ENCODE measurements at places on chromosomes 6 and 20. TPM values are rescaled to one million over a fixed set of nuclear protein-coding genes. Genes with fewer than 3 reads are reported as not detected.

- no peak for DNase-seq
Observed at GRCh38 chr6:105900125-105900937, 185.8 kb upstream of the PRDM1 start.

DNA sequence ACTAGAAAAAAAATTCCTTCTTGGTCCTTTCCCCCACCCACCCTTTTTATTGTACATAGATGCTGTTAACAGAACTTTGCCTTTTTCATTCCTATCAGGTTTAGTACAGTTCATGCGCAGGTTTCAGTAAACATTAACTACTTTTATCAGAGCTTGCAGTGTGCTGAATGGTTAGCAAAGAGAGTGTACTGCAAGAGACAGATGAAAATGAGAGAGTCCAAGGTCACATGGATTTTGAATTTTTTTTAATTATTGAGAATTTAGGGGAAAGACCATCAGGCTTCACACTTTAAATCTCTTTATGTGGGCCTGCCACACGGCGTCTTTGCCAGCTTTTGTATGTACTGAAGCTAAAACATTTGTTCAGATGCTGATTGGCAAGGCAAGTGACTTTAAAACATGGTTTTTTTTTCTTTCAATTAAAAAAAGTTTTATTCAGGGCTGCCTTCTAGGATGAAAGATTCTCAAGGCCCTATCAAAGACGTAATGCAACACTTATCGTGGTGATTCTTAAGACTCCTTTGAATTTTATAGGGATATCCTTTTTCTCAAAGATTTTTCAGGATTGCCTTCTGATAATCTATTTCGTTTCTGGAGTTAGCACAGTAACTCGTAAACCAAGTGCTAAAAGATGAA lies 32.2 kb downstream of the RREB1 start:
- DNase-seq: no peak

- DNase-seq: no peak
Observed at GRCh38 chr6:81942067-81942370, 189.5 kb upstream of the TENT5A start.

DNA sequence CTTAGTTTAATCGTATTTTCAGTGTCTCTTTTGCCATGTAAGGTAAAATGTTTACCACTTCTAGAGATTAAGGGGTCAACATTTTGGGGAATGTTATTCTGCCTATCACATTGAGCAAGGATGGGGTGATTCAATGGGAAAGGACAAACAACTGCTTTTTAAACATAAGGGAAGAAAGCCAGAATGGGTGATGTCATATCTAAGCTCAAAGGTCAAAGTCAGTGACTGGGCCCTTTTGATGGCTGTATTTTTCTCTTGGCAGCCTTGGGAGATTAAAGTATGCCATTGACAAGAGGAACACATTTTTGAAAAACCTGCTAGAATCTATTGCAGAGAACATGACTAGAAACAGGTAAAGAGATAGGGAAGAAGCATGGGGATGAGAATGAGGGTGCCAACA lies 477.3 kb upstream of the IRAK1BP1 start:
- DNase-seq: no peak

- no peak for DNase-seq
Observed at GRCh38 chr20:2385496-2385895, 4.8 kb downstream of the TGM6 start.

SLPI gene
- 74.0 TPM for total RNA-seq

FAM83C gene
- not detected for total RNA-seq

SFTA2 gene
- 0.29 TPM for total RNA-seq

EEF1A2 gene
- 2.6 TPM for total RNA-seq

All from posterior vena cava (tissue), 2 donors.